ENCODE measurements at places on chromosomes 13 and 19.

- DNase-seq: no peak
These were observed 18.9 kb downstream of the SLC7A1 start for GRCh38 chr13:29576581-29576980.

GRCh38 chr19:55119053-55119452 lies 1.6 kb upstream of the PPP1R12C start:
- no peak for DNase-seq

GRCh38 chr13:36973621-36974295 lies 25.4 kb downstream of the ALG5 start:
- DNase-seq: no peak

- no peak for DNase-seq
These were observed 34.2 kb downstream of the ZNF787 start for GRCh38 chr19:56086671-56087430.

DNA sequence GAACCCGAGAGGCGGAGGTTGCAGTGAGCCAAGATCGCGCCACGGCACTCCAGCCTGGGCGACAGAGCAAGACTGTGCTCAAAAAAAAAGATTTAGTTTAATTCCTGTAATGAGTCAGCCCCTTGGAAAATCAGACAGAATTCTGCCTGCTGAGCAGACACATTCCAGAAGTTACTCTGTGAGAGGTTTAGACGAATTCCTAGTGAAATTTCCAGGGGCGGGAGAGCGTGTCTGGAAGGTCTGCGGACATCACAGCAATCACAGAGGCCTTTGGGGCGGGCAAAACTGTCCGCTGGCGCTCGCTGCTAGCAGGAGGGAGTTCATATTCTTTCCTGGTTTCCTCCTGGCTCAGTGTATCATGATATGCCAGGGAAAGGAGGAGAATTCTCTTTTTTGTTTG lies 17.5 kb downstream of the MISP start:
- no peak for DNase-seq

DNA sequence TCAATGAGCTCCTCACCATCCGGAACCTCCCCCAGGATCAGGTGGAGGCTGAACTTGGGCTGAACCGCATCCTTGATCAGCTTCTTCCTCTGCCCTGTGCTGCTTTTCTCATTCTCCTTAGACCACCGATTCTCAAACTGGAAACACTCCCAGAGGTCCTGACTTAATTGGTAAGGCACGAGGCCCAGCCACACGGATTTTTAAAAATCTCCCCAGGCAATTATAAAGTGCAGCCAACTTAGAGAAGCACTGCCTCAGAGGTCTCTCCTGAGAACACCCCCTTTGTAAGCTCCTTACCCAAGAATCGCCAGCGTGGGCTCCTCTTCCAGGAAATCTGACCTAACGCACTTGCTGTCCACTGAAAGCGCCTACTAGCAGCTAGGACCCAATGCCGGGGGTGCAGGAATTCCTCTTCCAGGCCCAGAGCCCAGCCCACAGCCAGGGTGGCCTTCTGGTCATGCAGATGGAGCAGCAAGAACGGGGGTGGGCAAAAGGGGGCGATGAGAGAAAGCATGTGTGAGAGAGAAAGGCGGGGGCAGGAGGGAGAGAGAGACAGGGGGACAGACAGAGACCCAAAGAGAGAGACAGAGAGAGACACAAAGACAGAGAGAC lies 66.9 kb upstream of the CACNA1A start:
- DNase-seq: no peak

DNA sequence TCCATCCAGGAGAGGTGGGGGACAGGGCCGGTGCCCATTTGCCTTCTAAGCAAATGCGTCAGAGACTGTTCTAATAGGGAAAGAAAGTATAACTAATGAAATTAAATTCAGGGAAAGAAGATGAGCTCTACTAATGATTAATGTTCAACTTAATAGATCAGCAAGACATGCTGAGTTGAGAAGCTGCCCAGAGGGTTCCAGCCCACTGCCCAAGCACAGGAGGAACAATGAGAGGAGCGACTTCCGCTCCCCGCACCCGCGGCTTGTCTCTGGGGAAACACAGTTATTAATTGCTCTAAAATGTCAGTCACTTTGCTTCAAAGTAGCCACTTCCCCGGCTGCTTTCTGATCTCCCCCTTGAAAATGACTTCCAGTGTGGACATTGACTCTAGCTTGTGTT lies 331.3 kb downstream of the UQCRFS1 start:
- no peak for DNase-seq

DNA sequence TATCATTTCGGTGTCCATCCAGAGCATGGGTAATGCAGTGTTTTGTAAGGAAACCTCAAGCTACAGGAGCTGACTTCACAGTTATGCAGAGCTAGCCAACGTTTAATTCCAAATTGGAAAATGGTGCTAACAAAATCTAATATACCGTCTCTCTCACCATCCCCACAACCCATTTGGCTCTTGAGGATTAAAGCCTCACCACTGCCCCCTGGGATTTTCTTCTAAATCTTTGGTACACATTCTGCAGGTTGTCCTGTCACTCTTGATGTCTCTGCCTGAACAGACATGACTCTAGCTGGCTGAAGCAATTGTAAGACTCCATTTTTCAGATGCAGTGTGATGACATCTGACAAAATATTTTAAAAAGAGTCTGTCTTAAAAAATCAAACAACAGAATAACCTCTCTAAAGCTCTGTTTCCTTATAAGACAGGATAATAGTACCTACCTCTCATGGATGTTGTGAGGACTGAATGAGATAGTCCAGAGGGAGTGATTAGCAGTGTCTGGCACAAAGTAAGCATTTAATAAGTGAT lies 451.8 kb downstream of the SUCLA2 start:
- no peak for DNase-seq
